ENCODE measurements at places on chromosomes 13 and 19.

DNA sequence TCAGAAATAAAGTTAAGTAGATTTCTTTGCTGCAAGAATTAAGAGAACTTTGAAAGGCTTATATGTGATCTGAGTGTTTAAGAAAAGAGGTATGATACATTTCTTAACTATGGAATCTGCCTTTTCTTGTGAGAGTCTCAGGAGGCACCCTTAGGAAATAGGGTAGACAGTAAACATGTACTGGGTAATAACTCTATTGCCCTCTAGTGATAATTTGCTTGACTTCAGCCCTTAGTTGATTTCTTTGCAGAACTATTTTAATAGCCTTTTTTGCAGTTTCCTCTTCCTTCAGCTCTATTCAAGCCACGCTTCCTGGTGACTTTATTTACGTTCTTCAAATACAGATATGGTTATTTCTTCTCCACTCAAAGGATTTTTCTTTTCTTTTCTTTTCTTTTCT, 37.0 kb upstream of the CCNA1 start:
- no peak for DNase-seq

DNA sequence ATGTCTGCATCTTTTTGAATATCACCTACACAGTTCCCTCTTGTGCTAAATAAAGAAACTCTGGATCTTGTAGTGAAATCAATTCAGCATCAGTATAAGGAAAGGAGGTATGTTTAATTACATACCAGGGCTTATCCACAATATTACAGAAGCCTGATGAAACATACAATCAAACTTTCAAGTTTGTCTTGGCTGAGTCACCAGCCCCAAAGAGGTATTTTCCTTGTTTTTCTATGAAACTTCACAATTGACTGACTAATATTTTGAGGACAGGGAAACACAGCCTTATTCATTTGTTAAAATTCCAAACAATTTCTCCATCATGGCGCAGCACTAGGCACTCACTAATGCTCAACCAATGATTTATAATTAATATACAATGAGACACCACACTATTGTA, 952.4 kb downstream of the PCDH17 start:
- DNase-seq: no peak

DNA sequence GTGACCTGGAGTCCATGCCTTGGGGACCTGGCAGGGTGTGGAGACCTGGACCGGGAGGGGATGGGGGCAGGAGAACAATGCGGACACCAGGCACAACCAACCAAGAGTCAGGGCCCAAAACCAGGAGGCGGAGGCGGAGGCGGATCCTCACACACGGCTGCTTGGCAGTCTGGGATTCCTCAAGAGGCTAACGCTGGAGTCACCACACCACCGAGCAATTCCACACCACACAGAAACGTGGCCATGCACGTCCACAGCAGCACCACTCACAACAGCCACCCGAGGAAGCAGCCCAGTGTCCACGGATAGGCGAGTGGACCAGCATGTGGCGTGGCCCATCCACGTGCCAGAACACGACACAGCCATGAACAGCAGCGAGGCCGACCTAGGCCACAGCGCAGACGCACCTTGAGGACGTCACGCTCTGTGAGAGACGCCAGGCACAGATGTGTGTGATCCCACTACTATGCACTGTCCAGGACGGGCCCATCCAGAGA, 17.7 kb downstream of the SBNO2 start:
- no peak for DNase-seq

DNA sequence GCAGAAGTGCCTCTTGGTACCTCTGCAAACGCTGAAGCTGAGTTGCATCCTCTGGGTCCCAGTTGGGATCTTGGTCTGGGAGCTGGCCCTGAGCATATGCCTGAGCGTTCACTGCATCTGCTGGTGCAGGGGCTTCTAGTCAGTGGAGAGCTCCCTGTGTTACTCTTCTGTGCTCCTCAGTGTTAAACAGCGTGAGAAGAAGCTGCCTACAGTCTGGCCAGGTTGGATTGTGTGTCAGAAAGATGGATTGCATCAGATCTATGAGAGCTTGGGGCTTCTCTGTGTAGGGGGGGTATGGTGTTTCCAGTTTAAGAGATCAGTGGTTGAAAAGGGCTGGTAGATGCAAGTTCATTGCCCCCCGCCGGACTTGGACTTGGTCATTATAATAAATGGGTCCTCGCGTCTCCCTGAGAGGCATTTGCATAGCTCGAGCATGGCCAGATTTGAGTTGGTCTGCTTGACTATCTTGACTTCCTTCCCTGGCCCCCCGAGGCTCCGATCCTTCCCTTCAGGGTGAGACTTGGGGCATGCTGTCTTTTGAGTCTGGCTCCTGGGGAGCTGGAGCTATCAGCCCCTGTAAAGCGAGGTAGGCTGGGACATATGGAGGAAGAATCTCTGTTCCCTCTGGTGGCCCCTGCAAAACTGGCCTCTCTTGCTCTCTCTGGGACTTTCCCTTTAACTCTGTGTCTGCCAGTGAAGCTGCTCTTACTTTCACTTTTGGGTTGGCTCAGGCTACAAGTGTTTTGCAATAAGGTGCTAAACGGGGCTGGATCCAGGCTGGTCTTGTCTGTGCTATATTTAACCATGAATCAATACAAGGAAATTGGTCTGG, 52.9 kb downstream of the OR10H4 start:
- peak; percentile 64 for DNase-seq

DNA sequence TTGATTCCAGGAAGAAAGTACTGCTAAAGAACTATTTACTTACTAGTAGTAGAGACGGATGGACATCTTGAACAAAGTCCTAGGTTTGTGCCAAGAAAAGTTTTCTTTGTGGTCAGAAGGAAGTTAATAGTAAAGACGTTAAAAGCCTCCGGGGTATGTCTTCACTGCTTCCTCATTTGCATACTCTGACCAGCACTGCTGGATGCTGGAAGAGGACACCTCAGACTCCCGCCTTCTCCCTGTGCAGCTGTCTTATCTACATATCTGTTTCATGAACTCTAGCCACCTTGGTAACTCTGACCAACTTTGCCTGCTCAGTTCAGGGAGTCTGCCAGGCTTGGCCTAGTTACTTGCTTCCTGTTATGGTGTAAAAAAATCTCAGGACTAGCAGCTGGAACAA, 1109.1 kb upstream of the MIR17HG start:
- DNase-seq: no peak
